Activated CD8-positive, alpha-beta memory T cell treated with anti-CD3 and anti-CD28 coated beads, Interleukin-2, amount 50 U/mL, for 4 hours (primary cell): ENCODE measurements at places on chromosomes 3 and 15.

DNA sequence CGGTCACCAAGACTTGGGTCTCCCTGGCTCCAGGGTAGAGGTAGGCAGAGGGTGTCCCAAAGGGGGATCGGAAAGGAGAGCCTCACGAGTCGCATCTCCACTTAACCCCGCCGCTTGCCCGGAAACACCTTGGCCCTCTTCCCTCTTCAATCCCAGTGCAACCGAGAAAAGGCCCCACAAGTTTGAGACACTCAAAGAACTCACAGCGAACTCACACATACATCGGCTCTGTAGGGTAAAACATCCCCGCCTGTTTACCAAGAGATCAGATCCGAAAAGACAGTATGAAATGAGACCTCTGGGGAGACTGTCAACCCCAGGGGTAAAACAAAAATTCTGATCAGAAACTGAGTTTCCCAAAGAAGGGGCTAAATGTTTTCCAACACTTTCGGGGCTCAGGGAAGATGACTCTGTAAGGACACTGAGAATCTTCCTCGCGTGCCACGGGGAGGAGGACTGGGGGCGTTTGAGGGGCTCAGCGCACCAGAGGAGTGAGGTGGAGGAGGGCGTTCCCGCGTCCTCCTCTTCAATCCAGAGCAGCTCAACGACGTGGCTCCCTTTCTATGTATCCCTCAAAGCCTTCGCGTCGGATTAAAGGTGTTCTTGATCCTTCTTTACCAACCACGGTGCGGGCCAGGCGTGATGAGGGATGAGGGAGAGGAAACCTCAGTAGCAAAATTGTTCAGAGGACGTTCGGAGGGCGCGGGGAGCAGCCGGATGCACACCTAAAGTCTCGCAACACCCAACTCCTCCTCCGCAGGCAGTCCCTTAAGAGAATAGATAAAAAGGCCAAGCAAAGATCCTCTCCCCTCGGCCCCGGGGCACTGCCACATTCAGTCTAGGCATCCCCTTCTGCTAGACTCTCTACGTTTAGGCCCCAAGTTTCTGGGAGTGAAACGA lies 3.7 kb downstream of the WNT5A start:
- DNase-seq: no peak

DNA sequence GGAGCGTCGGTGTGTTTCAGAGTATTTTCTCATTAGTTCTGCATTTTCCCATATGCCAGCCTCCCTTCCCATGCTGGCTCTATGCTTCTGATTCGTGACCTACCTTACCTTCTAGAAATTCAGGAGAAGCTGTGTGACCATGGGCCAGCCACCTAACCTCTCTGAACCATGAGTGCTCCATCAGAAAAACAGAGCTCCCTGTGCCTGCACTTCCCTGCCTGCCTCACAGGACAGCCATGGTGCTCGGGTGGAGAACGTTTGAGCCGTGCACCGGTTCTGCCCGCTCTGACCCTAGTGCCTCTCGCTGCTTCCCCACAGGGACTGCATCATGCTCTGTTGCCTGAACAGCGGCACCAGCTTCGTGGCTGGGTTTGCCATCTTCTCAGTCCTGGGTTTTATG lies 74.5 kb upstream of the SLC6A1 start:
- DNase-seq: no peak

DNA sequence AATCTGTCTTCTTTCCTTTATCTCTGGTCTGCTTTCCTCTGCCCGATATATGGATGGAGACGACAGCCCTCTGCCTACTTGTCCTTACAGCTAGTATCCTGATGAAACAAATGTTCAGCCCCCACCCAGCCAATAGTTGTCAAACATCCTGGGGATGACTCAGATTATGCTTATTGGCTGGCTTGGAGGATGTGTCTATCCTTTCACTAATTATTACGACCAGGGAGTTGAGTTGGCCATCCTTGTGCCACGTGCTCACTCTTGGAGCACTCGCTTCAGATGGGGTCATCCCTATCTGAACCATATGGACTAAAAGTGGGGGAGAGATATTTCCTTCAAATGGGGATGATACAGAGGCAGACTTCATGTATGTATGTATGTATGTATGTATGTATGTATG lies 6.4 kb upstream of the MAP3K13 start:
- no peak for DNase-seq

- DNase-seq: no peak
Measured at GRCh38 chr15:38877471-38877870, 312.9 kb upstream of the RASGRP1 start.

- no peak for DNase-seq
Measured at GRCh38 chr3:131233900-131234668, 147.5 kb upstream of the NUDT16 start.

DNA sequence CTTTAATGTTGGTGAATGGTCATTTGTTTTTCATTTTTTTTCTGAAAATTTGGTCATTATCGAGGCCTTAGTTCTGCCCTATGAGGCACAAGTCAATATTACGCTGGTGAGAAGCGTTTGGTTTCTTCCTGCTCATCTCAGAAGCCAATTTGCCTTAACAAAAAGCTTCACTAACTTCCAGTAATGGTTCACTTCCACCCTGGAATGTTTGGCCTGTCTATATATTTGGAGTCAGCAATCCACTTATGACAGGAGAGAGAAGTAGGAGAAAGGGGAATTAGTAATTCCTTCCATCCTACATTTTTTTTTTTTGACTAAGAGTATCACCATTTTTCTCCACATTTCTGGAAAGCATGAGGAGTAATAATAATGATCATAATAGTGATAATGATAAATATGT lies 124.4 kb downstream of the DIPK2A start:
- DNase-seq: no peak

- DNase-seq: no peak
Measured at GRCh38 chr15:54250326-54250725, 272.1 kb downstream of the UNC13C start.

- no peak for DNase-seq
Measured at GRCh38 chr15:66773129-66773873, 71.3 kb downstream of the SMAD6 start.

DNA sequence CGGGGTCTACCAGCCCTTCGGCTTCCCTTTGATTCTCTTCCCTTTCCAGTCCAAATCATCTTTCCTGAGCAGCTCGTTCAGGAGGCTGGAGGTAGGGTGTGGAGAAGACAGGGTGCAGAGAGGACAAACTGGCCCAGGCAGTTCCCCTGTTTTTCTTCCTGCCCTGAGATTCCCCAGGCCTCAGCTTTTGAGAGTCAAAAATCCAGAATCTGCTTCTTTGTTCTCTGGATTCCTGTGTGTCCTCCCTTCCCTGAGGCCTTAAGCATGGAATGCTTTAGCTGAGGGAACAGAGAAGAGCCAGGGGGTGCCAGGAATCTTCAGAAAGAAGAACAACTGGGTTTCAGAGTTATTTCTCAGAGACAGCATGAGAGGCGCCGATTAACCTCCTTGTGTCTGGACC lies 26.7 kb upstream of the LRTM1 start:
- DNase-seq: no peak

- DNase-seq: no peak
Measured at GRCh38 chr3:22353126-22353525, 602.1 kb upstream of the ZNF385D start.

DNA sequence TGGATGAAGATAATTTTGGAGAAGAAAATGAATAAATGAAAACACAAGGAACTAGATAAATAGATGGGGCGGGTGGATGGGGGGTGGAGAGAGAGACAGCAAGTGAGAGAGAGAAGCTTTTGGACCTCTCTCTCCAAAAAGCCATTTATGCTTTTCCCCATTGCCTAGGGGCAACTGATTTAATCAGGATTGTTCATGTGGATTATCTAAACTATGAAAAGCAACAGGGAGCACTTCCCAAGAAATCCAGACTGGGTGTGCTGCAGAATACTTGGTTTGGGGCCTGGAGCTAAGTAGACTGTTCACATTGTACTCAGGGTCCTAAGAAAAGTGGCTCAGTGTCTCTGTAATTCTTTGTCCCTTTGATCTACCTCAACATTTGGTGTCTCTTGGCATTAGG lies 367.0 kb downstream of the TIGIT start:
- DNase-seq: no peak

DNA sequence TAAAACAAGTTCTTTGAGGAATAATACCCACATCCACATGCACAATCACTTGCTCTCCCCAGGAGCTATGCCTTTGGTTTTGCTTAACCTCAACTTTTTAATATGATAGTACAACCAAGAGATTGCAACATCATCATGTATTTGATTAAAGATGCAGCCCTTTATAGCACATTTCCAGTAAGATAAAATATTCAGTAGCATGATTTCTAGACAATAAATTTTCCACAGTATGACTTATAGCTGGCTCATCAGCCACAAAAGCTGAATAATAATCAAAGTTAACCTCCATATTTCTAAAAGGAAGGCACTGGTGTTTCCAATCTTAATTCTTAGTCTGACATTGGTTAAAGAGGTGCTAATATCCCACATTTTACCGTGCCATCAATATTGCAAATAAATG lies 622.5 kb downstream of the TBL1XR1 start:
- no peak for DNase-seq
